SW 1271 (cell line): ENCODE measurements at places on chromosomes 3 and 15.

GRCh38 chr3:18008706-18009368 lies 266.4 kb upstream of the TBC1D5 start:
- DNase-seq: no peak

DNA sequence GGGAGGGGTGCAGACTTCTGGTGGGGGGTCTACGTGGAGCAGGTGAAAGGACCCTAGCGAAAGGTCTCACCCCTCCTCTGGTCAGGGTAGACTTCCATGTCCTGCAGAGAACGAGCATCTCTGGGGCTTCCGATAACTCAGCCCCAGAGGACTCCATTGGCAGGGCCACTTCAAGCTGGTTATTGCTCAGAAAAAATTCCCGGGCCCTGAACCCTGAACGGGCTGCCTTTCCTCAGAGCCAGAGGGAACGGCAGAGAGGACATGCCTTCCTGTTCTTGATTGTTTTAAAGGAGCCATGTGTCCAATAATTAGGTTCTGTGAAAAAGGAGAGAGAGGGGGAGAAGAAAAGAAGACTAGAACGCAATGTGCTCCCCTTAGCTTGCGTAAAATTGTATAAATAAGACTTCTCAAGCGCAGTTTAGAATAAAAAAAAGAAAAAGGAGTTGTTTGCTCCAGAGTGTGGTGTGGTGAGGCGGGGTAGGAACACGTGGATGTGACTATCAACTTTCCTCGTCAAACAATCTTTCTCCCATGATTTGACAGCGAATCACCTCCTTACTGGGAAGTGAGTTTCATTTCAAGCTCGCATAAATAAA lies 193.4 kb upstream of the UBE2E1 start:
- DNase-seq: no peak

GRCh38 chr3:96192966-96193550 lies 621.3 kb upstream of the EPHA6 start:
- DNase-seq: no peak

DNA sequence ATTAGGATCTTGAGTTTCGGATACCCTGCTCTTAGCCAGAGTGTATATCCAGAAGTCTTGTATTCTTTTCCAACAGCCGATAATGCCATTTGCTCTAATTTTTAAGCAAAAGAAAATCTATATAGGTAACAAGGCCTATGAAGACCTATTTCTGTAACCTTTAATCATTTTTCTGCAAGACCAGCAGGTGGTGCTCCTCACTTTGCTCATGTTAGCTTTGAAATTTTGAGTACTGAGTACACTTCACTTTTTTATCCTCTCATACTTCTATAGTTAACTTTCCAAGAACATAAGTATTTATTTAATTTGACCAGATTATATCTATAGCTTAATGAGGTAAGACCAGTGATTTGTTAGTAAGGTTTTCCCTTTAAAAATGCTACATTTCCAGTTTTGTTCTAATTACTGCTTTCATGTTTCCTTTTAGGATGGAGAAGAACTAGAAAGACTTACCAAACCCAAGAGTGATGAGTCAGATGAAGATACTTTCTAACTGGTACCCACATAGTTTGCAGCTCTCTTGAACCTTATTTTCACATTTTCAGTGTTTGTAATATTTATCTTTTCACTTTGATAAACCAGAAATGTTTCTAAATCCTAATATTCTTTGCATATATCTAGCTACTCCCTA lies 20.5 kb downstream of the SLC35A5 start:
- no peak for DNase-seq

- DNase-seq: no peak
Observed at GRCh38 chr3:30112902-30113484, 493.4 kb upstream of the TGFBR2 start.

DNA sequence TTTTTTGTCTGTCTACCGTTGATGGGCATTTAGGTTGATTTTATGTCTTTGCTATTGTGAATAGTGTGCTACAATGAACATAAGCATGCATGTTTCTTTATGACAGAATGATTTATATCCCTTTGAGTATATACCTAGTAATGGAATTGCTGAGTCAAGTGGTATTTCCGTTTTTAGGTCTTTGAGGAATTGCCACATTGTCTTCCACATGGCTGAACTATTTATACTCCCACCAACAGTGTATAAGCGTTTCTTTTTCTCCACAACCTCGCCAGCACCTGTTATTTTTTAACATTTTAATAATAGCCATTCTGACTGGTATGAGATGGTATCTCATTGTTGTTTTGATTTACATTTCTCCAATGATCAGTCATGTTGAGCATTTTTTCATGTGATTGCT lies 89.6 kb upstream of the GALNT15 start:
- DNase-seq: no peak

- DNase-seq: peak; percentile 38
Observed at GRCh38 chr3:154040283-154040682, 80.9 kb upstream of the ARHGEF26 start.

DNA sequence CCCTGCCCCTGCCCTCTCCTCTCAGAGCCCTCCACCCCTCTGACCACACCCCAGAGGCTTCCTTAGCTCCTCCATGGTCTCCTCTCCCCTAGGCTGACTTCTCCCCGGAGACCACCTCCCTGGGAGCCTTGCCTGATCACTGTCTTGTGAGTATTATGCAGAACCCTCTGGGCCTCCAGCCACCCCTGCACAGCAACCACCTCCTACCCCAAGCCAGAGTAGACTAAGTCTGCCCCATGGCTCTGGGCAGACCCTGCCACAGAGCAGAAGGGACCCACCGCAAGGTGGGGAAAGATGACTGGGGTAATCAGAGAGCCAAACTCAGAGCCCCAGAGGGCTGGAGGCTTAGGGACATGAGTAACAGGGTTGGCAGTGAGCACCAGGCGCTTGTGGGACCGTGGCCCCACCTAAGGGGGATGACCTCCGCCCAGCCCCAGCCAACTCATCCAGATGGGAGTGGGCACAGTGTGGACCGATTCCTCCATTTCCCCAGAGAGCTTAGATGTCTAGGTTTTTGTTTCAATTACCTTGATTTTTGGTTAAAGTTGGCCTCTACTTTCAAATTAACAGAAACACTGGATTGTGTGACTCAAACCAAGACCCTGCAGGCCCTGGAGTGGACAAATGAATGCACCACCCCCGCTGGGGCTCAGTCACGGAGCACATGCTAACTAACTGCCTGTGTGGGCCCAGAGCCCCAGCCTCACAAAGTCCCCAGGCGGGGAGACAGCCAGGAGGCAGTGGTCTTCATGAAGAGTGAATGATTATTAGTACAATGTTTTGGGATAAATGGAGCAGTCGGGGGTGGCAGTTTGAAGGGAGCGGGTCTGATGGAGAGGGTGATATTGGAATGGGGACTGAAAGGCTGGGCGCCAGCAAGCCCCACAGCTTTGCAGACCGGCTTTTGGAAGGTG lies 119.4 kb upstream of the PRR20G start:
- DNase-seq: no peak
